NCI-H526 (cell line): ENCODE measurements at places on chromosomes 2 and 18.

DNA sequence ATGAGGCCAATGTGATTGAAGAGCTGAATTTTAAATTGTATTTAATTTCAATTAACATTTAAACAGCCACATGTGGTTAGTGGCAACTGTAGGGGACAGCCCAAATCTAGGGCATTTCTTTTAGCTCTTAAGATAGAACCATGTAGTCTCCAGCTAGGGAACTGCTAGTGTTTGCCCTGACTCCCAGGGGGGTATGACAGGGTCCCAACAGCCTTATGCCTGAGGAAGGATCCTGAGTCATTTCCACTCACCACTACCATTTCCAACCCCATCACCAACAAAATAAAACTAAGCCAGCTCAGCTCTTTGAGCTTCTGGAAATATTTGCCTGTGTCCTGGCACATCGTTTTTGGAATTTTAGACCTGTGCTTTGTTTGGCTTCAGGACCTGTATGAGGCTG, 13.7 kb upstream of the GMCL1 start:
- DNase-seq, result no peak

GRCh38 chr2:110097506-110098220, 18.0 kb downstream of the MALL start:
- DNase-seq, result peak; percentile 32

DNA sequence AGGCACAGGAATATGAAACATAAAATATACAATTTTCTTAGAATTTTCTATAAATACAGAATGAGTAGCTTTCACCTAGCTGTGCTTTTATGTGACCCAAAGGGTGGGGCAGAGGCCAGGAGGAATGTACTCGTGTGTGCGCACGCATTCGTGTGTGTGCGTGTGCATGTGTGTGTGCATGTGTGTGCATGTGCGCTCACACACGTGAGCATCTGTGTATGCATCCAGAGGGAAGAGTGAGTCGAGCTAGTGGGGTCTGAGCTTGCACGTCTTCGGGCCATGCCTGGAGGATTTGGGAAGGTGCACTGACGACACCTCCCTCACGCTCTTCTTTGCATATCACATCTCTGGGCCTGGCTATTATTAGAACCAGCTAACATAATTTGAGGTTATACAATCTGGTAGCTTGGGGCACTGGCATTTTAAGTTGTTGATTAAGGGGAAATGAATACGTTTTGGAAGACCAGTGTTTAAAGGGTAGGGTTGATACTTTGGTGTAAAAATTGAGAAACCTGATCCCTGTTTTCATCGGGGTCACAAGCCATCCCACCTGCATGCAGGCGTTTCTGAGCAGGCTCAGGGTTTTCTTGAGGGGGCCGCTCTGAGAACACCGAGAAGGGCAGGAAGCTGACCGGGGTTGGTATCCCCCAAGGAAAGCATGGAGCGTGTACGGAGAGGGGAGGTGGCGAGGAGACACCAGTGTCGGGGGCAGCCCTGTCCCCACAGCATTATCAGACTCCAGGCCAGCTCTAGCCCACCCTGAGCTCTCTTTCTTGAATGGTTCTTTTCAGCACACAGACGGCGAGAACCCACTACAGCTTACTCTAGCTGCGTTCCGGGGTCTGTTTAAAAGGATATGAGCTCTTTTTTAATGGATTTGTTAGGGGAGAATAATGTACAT, 85.3 kb downstream of the LRRFIP1 start:
- DNase-seq, result no peak

DNA sequence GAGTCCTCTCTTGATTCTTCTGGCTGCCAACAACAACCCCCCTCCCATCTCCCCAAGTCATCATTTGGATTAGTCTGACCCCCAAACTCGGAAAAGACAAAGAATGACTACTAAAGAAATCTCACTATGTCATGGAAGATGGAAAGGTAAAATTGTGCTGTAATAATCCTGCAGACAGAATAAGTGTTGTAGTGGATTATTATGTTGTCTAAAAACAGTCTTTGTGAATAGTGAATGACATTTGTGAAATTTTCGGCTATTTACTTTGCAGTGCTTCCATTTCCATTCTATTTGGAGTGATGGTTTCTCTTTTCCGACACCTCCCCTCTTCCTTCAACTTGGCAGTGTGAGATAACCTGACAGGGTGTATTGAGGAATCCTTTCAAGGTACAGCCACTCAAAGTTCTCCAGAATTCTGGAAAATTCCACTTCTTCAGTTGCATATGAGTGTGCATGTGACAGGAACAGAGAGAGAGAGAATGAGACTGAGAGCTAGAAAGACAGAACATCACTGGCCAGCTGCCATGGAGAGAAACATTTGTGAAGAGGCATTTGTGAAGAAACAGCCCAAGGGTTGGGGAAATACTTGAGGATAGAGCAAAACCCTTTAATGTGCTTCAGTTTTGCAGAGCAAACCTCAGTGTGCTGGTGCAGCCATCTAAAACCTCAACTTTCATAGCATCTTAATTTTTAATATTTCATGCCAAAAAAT, 141.9 kb upstream of the DLX2 start:
- DNase-seq, result no peak

DNA sequence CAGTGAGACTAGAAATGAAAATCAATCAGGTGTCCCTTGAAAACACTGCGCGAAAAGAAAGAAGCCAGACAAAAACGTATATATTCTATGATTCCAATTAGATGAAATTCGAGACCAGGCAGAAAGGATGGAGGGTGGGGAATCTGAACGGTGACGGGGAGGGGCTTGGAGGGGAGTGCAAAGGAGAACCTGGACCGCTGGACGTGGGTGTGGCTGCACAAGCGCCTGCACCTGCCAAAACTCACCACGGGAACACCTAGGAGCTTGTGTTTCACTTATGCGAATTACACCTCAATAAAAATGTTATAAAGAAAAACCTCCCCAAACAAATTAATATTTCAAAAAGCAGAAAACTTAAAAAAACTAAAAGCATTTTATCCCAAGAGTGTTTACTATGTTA, 21.9 kb downstream of the THAP4 start:
- no peak for DNase-seq

- DNase-seq, result no peak
Observed at GRCh38 chr2:48514348-48515003, 15.5 kb upstream of the STON1 start.
